ENCODE measurements at places on chromosomes 3 and 15.

DNA sequence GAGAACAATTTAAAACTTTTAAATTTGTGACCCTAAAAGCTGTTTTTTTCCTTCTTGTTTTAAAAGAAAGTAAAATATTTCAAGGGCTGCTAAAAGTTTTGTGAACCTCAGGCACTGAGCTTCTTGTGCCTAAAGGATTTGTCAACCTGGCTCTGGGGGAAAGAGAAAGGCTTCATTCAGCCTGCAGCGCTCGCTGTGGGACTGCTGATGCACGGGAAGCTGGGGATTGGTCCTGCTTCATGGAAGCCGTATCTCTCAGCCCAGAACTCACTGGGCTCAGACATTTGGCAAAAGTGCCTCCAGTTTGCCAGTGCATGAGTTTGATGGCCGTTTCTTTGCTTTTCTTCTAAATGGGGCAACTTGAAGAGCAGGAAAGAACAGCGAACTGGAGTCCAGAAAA lies 30.8 kb downstream of the TPRG1 start:
- no peak for DNase-seq

DNA sequence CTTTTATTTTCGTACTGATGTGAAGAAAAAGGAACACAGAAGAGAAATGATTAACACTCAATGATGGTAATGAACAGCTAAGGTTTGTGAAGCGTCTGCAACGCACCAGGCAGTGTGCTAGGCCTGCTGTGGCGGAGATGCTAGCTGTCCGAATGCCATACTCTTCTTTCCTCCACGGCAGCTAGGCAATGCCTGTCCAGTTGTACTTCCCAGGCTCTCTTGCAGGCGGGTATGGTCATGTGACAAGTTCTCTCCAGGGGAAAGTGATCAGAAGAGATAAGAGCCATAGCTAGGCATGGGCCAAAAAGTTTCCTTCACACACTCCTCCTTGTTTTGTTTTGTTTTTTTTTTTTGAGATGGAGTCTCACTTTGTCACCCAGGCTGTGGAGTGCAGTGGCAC lies 6.7 kb downstream of the TADA3 start:
- no peak for DNase-seq

DNA sequence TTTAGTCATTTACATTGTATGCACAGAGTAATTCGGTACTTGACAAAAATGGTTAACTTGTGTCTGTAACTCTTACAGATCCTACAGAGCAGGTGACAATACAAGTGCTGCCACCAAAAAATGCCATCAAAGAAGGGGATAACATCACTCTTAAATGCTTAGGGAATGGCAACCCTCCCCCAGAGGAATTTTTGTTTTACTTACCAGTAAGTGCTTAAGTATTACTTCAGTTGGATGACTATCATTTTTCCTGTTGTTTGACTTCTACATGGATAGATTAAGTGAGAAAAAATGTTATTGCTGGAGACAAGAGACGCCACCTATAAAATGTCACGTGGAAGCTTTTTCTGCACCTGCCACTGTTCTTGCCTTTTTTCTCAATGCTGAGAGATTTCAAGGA lies 173.2 kb downstream of the ALCAM start:
- no peak for DNase-seq

GRCh38 chr3:129224984-129225393 lies 24.4 kb upstream of the COPG1 start:
- DNase-seq: peak; percentile 58

GRCh38 chr15:51403072-51403878 lies 61.8 kb downstream of the GLDN start:
- DNase-seq: peak; percentile 60
